Motor neuron (in vitro differentiated cells): ENCODE measurements at places on chromosomes 3 and 15.

GRCh38 chr15:77009646-77010311 is 14.9 kb downstream of the PSTPIP1 start:
- peak; percentile 80 for ATAC-seq

- ATAC-seq, result peak; percentile 41
These were observed 7.0 kb upstream of the CTSH start for GRCh38 chr15:78951841-78952238.

GRCh38 chr3:141065258-141065657 is 14.1 kb downstream of the SPSB4 start:
- no peak for ATAC-seq

DNA sequence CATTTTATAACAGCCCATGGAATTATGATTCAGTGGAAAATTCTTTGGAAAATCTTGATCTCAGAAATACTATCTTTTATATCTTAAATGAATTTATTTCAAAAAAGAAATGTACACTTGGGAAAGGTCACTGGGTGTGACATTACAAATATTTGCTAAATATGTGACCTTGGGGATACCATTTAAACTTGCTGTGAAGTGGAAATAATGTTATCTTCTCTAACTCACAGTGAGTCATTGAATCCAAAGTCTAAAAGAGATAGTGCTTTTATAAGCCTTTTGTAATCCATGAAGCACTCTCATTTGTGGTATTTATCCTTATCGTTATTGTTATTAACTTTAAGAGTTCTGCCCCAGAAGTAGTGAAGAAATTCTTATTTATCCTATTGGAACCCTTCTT is 289.8 kb upstream of the SEMA6D start:
- ATAC-seq, result no peak

DNA sequence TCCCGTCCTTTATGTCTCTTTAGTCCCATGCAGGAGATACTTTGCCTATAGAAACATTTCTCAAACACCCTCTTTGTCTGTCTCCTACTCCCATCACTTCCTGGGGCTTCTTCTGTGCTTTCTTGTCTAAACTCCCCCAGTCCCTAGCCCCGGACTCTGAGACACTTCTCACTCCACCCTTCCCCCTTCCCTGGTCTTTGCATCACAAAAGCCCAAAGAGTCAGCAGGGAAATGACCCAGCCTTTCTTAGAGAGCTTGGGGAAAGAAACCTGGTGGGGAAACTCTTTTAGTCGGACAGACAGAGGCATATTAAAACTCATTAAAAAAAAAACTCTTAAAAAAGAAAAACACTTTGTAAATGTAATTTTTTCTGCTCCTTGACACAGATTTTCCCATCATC is 211.2 kb downstream of the TJP1 start:
- no peak for ATAC-seq

- no peak for ATAC-seq
These were observed 205.9 kb upstream of the LINGO1 start for GRCh38 chr15:77838595-77838994.

- ATAC-seq, result peak; percentile 71
These were observed 9.4 kb upstream of the RAD18 start for GRCh38 chr3:8972639-8973038.

GRCh38 chr15:79208179-79208578 is 74.3 kb upstream of the ANKRD34C start:
- no peak for ATAC-seq

- ATAC-seq, result peak; percentile 6
These were observed 50.2 kb downstream of the SMAD3 start for GRCh38 chr15:67115586-67115969.

- ATAC-seq, result peak; percentile 91
These were observed 25.7 kb downstream of the RPLP1 start for GRCh38 chr15:69478259-69478781.

- no peak for ATAC-seq
These were observed 24.1 kb downstream of the ICE2 start for GRCh38 chr15:60454824-60455223.

DNA sequence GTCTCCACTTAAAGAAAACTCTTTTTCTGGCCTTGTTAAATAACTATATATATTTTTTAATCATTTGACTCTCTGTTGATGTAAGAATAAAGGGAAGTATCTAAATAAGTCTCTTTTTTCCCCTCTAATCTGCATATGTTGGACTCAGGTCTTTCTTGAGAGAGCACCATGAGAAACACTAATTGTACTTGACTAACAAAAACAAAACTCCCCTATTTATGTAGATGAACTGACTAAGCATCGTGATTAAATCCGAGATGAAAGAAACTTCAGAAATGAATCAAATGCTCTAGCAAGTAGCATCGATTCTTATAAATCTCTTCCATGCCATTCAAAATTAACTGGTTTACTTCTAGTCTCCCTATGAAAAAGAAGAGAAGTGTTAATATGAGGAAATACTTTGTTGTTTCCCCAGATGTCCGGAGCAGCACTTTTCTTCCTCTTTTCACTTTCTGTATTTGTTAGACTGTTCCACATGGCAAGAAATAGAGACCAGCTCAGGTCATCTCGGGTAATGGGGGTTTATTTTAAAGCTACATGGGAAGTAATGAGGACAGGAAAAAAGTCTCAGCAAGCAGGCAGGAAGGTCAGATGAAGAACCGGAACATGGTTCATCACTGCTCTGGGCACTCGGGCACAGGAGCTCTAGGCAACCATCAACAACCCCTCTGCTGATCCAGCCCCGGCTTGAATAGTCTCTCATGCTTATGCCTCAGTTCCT is 288.3 kb downstream of the CNTN6 start:
- ATAC-seq, result no peak

DNA sequence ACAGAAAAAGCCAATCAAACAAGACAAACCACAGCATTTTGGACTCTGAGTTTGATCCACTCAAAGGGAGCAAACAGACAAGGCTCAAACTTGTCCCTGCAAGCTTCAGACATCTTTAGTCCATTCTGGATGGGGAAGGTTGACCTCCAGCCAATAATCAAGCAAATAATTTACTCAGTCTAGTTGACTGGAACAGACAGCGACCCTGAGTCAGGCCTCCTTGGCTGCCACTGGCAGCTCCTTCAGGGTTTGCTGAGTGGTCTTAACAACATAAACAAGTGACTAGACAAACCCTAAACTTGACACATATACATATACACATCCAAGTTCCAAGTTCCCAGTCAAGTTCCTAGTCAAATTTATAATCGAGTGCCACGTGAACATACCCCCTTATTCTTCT is 313.9 kb downstream of the POLQ start:
- no peak for ATAC-seq

GRCh38 chr15:47340571-47340920 is 376.8 kb upstream of the SEMA6D start:
- no peak for ATAC-seq

DNA sequence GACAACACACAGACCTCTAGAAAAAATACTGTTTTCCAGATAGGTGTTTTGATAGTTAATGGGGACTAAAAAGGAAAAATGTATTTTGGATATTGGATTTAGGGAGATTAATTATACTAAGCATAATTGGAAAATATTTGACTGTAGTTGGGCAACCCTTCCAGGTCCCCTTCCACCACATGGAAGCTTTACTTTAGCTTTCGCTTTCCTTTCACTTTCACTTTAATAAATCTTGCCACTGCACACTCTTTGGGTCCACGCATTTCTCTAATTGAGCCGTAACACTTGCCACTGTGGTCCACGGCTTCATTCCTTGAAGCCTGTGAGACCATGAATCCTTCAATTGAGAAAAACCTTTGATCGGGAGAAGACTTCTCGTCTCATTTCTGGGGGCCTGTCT is 15.5 kb downstream of the GLDN start:
- no peak for ATAC-seq

- ATAC-seq, result peak; percentile 52
These were observed 8.0 kb downstream of the MAP2K5 start for GRCh38 chr15:67550522-67550921.

- peak; percentile 42 for ATAC-seq
These were observed 15.6 kb upstream of the MAGEF1 start for GRCh38 chr3:184727357-184728009.

GRCh38 chr15:90103701-90104329 is 1.5 kb upstream of the IDH2 start:
- ATAC-seq, result no peak

DNA sequence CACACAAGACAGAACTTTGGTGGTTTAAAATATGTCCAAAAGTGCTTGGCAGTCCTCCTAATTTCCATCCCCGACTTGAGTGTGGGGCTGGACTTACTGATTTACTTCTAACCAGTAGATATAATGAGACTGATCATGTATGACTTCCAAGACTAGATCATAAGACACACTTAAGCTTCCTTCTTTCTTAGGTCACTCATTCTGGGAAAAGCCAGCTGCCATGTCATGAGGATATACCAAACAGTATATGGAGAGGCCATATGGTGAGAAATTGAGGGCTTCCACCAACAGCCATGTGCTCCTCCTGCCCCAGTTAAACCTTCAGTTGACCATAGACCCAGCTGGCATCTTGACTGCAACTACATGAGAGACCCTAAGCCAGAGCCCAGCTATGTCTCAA is 282.8 kb upstream of the PROK2 start:
- ATAC-seq, result no peak

DNA sequence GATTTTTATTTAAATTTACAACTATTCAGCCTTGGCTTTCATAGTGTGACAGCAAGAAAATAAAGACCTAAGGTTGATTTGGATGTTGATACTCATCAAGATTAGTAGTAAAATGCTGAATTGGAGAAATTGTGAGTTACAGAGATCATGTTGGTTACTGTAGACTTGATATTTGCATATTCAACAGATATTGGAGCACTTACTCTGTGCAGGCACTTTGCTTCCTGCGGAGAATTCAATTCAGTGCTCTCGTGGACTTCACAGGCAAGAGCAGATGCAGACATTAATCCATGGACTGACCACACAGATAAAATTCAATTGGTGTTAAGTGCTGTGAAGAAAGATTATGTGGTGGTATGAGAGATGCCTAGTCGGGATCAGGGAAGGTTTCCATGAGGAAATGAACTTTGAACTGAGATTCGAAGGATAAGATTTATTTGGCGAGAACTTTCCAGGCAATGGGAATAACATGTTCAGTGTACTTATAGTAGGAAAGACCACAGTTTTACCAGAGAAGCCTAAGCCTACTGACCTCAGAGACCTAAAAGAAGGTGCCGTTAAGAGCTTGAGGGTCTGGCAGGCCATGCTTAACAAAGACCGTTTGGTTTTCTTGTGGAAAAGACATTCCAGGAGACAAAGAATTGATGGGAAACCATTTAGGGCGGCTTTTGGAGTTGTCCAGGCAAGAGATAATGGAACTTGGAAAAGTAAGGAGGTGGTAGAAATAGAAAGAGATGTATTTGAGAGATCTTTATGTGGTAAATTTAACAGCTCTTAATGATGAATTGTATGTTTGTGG is 4.3 kb downstream of the SELENOT start:
- no peak for ATAC-seq

DNA sequence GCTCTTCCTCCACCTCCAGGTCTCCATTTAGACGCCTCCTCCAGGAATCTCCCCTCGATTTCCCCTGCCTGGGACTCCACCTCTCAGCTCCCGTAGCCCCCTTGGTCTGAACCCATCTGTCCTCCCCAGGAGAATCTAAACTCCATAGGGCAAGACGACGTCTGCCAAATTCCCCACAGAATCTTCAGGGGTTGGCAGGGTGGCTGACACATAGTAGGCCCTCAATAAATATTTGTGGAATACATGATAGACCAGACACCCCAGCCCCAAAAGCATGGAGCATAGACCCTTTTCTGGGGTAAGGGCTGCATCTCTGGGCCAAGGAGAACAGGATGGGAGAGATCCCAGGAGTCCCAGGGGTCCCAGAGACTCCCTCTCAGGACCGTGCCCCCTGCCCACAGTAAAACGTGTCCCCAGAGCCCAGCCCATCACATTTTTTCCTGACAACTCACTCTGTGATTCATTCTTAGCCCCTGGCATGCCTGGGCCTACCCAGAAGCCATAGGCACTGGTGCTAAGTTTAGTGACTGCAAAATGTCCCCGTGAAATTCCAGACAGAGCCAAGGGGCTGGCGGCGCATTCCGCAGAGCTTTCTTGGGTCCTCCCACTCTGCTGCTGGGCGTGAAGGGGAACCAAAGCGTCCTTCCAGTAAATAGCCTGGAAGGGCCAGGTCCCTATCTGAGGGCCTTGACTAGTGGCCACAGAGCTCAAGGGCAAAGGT is 78.0 kb upstream of the SLC6A6 start:
- ATAC-seq, result no peak

DNA sequence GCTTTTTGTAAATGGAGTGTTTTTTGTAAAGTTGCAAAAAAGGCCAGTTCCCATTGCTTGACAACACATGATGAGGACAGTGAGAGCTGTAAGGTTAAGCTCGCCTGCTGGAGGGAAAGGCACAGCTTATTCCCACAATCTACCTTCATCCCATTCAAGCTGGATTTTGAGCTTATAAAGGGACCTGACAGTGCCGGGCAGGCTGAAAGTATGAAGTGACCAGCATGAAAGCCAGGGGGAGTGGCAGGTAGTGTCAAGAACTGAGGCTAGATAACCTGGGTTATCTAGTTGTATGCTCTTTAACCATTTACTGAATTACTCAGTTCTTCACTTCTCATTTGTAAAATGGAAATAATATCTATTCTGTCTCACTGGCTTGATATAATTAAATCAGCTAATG is 52.3 kb upstream of the KPNA4 start:
- no peak for ATAC-seq

DNA sequence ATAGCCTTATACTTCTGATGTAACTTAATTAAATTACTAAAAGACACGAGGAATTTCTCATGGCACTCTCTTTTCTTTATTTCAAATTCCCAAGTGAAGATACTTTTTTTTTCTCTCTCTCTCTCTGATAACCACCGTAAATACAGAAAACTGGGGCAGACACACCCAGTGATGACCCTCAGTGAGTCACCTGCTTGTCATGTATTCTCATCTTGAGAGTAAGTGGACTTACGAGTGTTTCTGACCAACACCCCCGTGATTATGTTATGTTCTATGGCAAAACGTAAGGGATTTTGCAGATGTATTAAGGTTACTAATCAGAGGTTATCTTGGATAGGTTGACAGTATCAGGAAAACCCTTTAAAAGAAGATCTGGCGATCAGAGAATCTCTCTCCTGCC is 348.8 kb upstream of the ZNF717 start:
- ATAC-seq, result no peak

- no peak for ATAC-seq
These were observed 28.4 kb downstream of the KAT2B start for GRCh38 chr3:20068512-20069177.
